IPS-NIHi11 (cell line): ENCODE measurements at places on chromosomes 7 and 10.

DNA sequence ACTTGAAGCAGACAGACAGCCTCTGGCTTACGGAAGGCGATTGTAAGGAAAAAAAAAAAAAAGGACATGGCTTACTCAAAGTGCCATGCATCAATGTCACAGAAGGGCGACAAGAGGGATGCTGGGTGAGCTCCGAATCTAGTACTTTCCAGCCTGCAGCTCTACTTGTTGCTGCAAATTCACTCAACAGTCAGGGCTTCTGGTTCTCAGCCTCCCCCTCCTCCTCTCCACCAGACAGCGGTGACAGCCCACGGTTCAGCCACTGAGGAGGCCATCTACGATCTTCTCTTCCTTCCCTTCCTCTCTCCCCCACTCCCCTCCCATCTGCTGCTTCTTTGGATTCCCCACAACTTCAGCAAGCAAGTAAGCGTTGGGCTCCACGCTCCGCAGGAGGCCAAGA lies 63.5 kb downstream of the PRKAG2 start:
- no peak for DNase-seq

- no peak for DNase-seq
Observed at GRCh38 chr10:80540136-80540535, 2.4 kb downstream of the SH2D4B start.

DNA sequence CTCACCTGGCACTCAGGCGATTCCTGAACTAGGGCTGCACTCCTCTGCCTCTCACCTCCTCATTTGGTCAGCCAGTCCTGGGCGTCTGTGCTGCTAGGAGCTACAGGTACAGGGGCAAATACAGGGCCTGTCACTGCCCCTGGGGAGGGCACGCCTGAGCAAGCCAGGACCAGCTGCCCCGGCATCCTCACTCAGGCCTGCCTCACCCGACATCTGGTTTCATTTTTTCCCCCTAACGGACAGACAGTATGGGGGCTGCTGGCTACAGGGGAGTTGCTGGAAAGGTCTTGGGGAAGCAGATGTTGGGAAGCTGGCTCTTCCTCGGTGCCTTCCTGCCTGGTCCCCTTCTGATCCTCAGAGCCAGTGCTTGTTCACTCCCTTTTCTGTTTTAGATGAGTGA lies 77.3 kb upstream of the PPIF start:
- no peak for DNase-seq

GRCh38 chr10:106043863-106044262 lies 1120.6 kb downstream of the SORCS1 start:
- no peak for DNase-seq

GRCh38 chr10:75977139-75977538 lies 545.7 kb downstream of the LRMDA start:
- DNase-seq = no peak

DNA sequence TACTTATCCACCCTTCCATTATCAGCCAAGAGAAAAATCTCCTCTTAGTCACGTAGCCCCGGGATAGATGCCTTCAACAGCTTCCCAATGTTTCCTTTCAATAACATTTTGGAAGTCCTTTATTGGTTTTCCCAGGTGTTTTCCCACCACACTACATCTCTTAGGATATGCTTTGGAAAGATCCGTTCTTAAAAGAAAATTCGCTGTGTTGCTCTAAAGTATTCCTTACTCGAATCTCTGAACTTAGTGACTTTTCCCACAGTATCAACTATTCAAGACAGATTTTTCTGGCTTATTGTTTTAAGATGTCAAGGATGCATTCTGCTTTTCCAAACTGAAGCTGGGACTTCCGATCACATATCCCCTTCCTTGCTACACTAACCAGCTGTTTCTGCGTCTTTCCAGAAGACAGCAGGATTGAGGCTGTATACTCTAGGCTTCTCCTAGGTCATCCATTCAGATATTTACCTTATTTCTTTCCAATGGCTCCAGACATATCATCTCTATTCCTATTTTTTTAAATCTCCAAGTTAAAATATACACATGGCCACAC lies 36.5 kb upstream of the SVIL start:
- no peak for DNase-seq

DNA sequence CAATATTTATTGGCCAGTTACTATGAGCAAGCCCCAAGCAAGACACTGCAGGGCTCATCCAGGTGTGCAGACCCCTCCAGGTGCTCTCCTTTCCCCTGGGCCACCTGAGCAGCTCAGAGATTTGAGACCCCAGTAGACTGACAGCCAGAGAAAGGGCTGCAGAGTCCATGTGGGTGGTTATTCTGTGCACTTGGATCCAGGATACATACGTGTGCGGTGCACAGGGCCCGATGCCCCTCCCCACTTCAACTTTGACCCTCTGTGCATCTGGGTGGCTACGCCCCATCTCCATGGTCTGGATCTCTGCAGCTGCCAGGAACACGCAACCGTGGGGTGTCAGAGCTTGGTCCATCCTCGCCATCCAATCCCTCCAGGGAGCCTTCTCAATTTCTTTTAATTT lies 72.9 kb downstream of the MKI67 start:
- no peak for DNase-seq

- DNase-seq = peak; percentile 51
Observed at GRCh38 chr7:5388905-5389433, 34.7 kb downstream of the TNRC18 start.

DNA sequence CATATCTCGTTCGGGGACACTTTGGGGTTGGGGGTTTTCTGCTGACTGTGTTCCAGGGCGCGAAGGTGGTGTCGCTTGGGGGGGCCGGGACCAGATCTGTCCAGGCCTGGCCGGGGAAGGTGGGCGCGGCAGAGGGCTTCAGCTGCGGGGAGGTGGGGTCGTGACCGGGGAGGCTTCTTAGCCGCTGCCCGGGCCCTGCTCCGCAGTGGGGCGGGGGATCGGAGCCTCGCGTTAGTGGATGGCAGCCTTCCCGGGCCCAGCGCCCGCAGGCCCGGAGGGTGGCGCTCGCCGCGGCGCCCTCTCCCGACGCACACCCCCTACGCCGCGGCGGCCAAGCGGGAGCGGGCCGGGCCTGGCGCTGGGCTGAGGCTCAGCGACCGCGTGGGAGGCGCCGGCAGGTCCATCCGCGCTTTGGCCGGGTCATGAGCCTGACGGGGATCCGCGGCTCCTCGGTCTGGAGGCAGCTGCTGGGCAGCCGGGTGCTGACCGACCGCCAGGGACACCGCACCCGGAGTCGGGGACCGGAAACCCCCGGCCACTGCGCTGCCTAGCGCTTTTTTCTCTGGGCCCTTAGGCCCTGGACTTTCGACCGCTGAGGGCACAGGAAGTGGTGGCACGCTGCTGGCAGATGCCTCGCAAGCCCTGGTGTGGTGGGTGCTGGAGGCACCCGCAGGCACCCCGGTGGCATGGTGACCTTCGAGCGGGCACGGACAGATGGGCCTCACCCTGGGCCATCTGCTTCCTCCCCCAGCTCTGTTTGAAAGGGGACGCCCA lies 1.2 kb downstream of the AGAP3 start:
- peak; percentile 53 for DNase-seq

DNA sequence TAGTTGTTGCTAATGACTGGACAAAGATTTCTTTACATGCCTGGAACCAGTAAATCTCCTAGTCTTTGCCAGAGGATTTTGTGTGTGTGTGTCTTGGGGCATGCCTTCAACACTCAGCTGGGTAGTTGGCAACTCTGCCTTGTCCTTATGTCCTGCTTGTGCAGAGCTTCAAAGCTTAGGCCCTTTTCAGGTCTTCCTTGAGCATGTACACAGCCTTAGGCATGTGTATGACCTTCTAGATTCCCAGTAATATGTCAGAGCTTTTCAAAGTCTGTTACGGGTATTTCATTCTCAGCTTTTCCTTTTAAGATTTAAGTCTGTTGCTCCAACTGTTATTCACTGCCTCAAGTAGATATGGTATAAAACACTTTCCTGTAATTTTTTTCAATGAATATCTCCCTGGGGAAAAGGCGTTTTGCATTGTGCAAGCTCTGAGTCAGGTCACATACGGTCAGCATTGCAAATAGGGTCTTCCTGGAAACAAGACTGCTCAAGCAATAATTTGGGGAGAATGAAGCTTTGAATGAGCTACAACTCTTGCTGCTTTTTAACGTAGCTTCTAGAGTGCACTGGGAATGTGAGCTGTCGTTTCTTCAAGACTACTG lies 25.5 kb downstream of the SHOC2 start:
- no peak for DNase-seq

GRCh38 chr10:101006593-101007098 lies 7.0 kb downstream of the LZTS2 start:
- no peak for DNase-seq

GRCh38 chr7:95922191-95922590 lies 149.8 kb downstream of the DYNC1I1 start:
- no peak for DNase-seq

GRCh38 chr10:34434119-34434594 lies 380.9 kb downstream of the PARD3 start:
- DNase-seq = no peak

DNA sequence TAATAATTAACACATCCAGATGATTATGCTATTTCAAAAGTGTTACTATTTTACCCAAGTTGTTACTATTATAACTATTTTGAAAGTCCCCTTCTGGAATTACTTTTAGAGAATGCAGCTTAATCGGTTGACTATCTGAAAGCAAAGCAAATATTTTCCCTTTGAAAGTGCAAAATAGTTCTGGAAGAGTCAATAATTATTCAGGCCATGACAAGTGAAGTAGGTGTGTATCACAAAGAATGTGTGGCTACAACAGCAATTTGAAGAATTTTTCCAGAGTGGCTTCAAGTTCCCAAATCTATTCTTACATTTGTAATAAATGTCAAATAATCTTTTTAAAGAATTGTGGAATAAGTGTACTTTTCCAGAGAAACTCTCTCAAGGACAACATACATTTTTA lies 42.8 kb downstream of the RNLS start:
- DNase-seq = no peak

DNA sequence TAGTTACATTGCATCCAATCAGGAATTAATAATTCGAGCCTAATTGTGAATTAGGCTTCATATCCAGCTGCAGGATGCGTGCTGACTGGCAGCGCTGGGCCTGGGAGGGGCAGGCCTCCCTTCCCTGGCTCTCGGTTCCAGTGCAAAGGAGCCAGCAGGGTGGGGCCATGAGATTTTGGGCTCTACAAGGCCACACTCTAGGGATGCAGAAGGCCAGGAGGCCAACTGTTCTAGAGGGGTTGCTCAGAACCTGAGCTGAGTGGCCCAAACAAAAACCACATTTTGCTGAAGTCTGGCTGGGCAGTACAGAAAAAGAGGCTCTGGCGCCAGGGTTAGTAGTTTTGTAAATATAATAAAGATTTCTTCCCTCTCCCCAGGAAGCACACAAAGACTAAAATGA lies 72.3 kb downstream of the CLEC2L start:
- DNase-seq = no peak

DNA sequence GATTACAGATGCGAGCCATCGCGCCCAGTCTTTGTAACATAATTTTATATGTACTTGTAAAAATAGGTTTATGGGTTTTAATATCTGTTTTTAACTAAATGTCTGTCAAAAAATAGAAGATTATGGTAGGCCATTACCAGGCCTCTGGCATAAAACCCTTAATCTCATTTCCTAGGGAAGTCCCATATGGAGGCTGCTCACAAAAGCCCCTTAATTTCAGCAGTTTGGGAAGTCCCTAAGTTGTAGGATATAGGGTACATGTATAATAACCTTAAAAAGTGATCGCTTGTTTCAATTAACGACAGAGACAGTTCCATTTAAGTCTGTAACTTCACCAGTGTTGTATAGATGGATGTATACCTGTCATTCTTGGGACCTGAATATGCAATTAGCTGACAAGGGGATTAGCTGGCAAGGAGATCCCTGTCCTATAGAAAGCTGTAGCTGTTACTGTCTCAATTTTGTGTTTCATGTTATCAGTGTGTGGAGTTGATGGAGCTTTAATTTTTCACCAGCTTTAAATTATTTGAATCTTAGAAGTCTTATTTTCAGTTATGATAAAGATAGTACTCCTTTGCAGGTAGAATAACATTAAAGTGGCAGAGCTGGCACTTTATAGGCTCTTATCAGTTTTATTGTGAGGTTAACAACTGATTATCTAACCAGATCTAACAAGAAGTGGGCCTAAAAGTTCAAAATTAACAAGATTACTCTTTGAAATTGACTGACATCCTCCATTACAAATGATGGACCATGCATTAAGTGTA lies 10.5 kb downstream of the TRIM24 start:
- no peak for DNase-seq

- no peak for DNase-seq
Observed at GRCh38 chr10:68647672-68648341, 73.2 kb upstream of the CCAR1 start.

DNA sequence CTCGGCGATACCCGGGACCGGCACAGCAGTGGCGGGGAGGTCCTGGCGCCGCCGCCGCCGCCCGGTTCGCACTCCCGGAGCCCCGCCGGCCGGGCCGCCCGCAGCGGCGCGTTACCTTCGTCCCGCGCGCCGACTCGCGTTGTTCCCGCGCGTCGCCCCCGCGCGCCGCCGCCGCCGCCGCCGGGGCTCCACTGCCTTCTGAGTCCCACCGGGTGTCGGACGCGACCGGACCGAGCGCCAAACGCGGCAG lies at the start of gene EZH2:
EZH2 (minus strand) TSS at position 243 of the 250 bp plus-strand sequence. CDS start 36,993 bp downstream, outside the sequence.
- DNase-seq = no peak

- DNase-seq = no peak
Observed at GRCh38 chr7:119936836-119937235, 336.1 kb upstream of the KCND2 start.

DNA sequence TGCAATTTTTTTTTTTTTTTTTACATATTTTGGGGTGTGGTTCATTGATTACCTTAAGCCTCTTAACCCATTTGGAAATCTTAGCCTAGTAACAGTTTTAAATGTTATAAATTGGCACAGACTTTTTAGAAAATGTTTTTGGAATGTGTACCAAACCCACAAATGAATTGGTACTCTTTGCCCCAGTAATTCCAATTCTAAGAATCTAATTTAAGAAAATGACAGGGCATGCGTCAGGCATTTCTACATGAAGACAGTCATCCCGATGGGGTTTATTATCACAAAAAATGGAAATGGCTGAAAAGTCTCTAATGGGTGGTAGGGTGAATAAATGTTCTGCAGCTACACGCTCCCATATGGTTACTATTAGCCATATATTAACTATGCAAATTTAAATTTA lies 54.9 kb downstream of the ITIH5 start:
- no peak for DNase-seq

DNA sequence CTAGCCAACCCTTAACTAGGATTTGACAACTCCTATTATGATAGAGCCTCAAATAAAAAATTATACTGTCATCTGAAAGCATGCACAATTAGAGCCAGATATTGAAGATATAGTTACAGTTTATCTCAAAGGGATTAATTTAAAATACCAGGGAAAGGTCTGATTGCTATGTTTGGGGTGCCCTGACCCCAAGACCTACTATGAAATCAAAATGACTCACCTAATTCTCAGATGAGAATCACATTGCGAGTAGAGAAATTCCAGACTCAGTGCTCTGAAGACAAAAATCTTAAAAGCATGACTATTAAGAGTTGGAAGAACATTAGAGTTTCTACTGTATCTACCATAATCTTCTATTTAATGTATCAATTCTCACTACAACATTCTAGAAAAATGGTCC lies 297.1 kb downstream of the AHR start:
- no peak for DNase-seq

- no peak for DNase-seq
Observed at GRCh38 chr7:75961218-75961617, 33.2 kb downstream of the TMEM120A start.
